ENCODE measurements at places on chromosomes 2 and 18.
A peak's percentile ranks its signal among the peaks of the same experiment; 100 is the strongest.

- DNase-seq: peak; percentile 66
These were observed 3.1 kb upstream of the DCTN1 start for GRCh38 chr2:74383254-74383653.

- DNase-seq: no peak
These were observed 10.3 kb upstream of the NT5C1B start for GRCh38 chr2:18599509-18600254.

GRCh38 chr2:171319164-171319810 lies 114.5 kb downstream of the METTL8 start:
- no peak for DNase-seq

- no peak for DNase-seq
These were observed 43.4 kb upstream of the MTCL1 start for GRCh38 chr18:8661754-8662559.

DNA sequence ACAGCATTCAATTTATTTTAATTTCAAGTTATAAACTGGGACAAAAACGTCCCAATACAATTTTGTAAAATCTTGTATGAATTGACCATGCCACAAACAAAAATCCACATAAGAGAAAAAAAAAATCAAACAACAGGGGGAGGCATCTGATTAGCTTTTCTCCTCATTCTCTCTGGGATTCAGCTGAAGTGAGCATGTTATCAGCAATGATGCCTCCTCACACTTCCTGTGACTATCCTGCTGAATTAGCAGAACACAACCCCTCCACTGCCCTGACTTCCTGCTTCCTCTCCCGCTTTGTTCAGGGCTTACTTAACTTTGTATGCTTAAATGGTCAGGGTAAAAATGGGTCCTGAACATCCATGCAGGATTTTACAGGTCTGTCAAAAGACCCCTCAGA lies 132.2 kb upstream of the ITGB6 start:
- no peak for DNase-seq

DNA sequence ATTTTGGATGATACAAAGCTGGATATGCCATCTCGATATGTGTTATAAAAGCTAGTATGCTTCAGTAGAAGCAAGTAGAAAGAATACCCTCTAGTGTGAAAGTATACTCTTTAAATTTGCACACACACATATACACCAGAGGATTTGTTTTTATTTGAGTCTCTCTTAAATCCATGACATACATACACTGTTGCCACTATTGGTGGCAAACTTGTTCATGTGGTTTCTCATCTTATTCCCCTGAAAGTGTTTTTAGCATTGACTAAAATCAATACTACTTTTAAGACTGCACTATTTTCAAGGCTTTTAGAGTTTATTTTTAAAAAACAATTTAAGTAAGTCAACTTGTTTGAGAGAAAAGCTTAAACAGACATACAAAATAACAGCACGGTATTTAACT lies 137.4 kb downstream of the IKZF2 start:
- no peak for DNase-seq

- peak; percentile 84 for DNase-seq
These were observed 219.6 kb downstream of the TSN start for GRCh38 chr2:121974897-121975661.

- no peak for DNase-seq
These were observed 43.1 kb downstream of the TNS1 start for GRCh38 chr2:217959723-217960122.

DNA sequence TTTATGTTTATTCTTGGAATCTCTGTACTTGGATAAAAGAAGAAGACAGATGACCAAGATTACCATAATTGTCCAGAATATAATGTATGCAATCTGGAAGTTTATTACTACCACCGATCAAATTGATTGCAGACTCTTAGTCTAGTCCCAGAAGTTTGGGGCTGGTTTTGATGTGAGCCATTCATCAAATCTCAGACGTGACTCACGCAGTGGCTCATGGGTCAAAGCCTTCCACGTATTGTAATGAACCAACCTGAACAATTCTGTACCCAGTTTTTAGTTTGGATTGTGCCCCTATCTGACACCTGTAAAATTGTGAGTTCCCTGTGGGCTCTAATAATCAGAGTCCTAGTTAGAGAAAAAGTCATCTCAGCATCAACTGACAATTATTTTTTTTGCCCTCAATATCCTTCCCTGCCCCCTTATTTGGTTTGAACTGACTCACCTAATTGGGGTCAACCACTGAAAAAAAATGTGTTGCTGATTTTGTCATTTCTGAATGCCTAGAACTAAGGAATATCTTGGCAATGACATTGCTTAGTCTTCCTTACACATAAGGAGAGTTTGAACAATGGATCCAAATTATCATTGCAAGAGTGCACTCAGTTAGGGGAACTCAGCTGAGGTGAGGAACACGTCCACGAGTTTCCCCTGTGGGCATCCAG lies 219.5 kb upstream of the NRP2 start:
- no peak for DNase-seq

DNA sequence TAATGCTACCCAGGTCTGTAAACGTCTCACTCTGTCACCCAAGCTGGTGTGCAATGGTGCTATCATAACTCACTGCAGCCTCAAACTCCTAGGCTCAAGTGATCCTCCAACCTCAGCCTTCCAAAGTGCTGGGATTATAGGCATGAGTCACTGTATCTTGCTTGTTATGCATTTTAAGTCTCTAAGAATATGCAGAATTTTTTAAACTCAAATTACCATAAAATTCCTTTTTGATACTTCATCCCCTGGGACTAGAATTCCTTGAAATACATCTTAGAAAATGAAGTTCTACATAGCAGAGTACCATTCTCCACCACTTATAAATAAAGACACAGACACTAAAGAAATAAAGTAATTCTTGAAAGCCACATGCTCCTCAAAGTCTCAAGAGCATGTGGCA lies 30.2 kb upstream of the LRATD1 start:
- DNase-seq: no peak

DNA sequence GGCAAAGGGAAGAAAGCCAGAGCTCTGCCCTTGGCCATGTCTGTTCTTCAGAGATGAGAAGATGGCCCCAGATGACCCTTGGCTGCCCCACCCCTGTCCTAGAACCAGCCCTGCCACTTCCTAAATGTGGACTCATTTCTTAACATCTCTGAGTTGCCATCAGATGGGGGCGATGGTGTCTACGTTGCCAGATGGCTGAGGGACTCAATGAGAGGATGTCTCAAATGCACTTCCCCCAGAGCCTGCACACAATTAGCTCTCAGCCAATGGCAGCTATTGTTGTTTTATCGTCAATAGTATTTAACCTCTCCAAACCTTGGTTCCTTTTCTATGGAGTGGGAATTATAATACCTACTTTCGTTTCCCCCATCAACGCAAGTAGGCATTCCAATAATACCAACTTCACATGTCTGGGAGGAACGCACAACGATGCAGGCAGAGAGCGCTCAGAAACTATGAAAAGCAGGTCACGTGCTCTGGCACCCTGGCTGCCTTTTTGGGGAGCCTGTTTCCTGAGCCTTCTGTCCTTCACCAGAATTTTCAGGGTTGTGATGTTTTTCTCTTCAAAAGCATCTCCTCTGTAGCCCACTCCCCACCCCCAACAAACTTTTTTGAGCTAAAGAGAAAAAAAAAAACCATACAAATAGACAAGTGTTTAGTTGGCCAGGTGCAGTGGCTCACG lies 100.3 kb downstream of the MCFD2 start:
- DNase-seq: no peak

DNA sequence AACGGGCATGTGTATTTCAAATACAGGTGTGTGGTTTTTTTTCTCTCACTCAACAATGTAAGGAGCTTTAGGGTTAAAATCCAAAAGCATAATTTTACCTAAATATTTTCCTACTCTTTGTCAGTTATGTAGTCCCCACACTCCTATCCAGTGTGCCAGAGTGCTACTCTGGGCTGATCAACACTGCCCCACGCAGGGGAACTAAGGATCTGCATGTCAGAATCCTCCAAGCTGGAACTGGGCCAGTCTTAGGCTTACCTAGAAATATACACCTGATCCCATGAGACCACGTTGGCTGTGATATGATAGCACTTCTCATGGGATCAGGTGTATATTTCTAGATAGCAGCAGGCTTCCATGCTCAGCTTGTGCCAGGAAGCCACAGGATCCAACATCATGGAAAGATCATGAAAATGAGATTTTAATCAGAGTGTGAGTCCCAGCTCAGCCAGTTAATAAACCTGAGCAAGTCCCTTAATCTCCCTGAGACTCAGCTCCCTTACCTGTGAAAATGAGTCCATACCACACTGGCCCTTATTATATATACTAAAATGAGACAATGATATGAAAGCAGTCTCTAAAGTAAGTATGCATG lies 29.7 kb downstream of the CCDC141 start:
- DNase-seq: peak; percentile 44

DNA sequence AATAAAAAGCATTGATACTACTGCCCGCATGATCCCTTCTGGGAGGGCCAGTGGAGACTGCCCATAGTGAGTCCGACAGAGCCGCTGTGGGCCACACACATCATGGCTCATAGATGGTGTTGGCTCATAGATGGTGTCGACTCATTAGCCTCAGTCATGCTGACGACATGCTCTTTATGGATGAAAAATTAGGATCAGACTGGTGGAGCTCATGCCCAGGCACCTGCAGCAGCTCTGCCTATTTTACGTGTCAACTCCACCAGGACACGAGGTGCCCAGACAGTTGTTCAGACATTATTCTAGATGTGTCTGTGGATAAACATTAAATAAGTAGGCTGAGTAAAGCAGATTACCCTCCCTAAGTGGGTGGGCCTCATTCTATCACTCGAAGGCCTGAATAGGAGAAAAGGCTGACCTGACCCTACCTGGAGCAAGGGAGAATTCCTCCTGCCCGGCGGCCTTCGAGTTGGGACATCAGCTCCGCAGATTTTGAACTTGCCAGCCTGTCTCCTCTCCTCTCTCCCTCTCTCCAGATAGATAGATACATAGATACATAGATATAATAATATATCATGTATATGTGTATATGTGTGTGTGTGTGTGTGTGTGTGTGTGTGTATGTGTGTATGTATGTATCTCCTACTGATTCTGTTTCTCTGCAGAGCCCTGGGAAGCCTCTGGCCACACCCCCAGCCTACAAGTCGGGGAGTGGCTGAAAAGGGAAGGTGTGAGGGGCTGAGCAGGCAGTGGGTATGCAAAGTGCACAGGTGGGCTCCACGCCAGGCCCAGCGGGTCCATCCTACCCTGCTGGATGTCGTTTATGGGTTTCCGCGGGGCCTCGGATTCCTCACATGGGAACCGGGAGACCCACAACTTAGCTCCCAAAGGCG lies 13.6 kb upstream of the TEX51 start:
- no peak for DNase-seq

DNA sequence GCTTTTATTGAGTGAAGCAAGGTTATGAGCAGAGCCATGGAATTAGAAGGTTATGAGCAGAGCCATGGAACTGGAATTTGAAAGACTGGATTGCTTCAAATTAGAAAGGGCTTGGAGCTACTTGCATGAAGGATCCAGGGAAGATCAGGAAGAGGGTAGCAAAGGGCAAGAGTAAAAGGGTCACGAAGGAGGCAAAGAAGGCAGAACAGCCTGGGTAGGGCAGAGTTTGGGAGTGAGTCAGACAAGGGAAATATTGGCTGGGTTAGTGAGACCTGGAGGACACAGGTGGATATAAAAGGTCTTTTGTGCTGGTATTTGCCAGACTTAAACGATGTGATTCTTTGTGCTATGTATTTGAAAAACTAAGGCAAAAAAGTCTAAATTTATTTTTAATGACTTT lies 65.0 kb downstream of the SEMA4F start:
- DNase-seq: peak; percentile 47

DNA sequence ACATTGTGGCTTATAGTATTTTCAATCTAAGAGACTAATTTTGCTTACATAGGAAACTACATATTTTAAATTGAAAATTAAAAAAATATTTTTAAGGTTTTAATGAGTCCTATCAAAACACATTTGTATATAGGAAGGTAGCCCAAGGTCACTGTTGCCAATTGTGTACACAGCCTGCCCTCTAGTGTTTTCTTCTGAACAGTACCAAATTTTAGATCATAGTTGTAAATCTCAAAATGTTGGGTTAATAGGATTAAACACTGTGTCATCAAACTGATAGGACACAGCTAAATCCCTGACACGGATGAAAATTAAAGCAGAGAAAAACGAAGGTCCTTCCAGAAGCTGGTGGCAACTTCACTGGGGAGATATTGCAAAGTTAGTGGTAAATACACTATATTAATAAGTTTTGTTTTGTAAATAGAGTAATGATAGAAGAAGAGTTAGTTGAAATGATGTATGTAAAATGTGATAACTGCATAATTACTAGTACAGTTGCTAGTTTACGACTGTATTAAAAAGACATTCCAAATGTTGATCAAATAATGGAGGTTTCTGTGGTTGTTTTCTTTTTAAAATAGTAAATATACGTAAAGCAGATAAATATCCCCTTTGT lies 19.7 kb downstream of the CLUL1 start:
- DNase-seq: peak; percentile 35

GRCh38 chr2:241858206-241859016 lies at the start of gene PDCD1:
PDCD1 (minus strand) TSS chr2:241858894; CDS start chr2:241858838, 56 bp downstream.
- peak; percentile 31 for DNase-seq

DNA sequence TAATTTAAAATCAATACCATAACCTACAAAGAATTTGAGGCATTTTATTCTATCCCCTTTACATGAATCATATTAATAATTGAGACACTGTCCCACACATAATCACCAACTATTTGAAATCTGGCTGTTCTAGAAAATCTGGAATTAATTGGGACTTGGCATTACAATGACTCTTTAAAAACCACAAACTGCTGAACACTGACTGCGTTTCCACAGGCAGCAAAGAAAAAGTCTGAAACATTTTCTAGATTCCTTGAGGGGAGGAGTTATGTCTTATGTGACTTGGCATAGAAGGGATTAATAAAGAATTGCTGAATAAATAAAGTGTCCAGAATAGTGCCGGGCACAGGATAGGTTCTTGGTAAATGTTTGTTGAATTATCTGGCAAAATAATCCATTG lies 61.4 kb downstream of the GPR39 start:
- no peak for DNase-seq

DNA sequence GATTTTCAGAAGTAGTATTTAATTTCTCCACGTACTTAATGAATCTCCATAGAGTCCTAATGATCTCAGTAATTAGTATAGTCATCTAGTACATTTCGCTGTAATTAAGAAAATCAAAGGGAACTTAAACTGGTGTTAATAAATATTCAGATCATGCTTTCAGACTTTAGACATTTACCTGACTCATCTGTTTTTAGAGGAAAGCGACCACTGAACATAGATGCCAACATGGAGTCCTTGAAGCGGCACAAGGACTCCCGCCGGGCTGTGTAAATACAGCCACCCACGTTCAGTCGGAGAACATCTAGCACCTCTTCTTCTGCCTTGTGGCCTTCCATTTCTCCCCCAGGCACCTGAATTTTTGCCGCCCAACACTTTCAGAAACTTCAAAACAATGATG lies 3.2 kb downstream of the KCTD18 start:
- DNase-seq: no peak

DNA sequence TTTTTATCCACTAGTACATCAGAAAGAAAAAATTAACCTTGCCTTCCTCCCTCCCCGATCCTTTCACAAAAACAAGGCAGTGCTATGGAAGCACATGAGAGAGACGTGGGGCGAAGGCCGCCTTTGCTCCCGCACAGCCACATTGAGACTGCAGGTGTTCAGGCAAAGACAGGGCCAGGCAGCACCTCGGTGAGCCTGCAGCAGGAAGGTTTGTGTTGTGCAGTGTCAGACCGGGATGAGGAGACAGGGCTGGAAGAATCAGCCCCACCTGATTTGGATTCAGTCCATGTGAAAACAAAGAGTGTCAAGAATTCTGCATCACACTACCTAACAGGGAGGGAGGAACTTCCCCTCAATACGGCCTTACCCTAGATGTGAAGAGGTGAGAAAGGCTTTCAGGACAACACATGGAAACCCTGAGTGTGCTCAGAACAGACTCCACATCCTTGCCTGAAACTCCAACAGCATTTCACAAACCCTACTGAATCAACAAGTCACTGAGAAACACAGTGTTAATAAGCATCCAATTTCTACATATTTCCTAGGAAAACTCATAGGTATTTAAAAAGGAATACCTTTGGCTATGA lies 59.6 kb downstream of the HDAC4 start:
- DNase-seq: no peak
